ENCODE measurements at places on chromosomes 3 and 15.

GRCh38 chr3:112606098-112606497 is 34.8 kb downstream of the CCDC80 start:
- no peak for DNase-seq

DNA sequence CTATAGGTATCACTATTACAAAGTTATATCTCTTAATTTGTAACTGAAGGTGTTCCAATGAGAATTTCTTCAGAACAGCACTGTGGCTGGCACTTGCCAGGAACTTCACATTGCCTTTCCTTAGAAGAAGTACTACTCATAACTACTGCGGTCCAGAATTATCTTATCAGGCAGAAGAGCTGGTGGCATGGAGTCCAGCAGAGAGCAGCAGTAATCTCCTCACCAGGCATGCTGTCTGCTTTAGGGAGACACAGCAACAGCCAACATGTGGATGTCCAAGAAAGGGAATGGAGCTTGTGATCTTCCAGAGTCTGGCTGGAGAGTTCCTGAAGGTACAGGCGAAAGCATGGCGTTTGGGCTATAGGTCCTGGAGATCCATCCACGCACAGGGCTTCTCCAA is 919.7 kb upstream of the NR2F2 start:
- no peak for DNase-seq

GRCh38 chr3:102084006-102084405 is 234.7 kb downstream of the NFKBIZ start:
- no peak for DNase-seq

- no peak for DNase-seq
Observed at GRCh38 chr3:97432914-97433313, 331.6 kb upstream of the ARL6 start.

- DNase-seq = no peak
Observed at GRCh38 chr3:19931767-19932188, 2.2 kb downstream of the EFHB start.

DNA sequence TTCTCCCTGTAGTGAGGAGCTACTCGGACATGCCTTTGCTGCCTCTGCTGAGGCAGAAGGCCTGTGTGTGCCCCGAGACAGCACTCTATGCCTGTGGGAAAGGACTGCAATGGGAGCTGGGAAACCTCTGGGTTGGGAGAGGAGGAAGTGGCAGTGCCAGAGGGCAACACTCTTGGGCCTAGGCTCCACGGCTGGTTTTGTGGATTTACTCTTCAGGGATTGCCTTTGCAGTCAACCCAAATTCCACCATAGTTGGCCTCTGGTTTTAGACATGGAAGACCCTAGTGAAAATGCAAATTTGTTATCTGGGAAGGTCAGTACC is 46.8 kb downstream of the ITGA11 start:
- no peak for DNase-seq
